DND-41 (cell line): ENCODE measurements at places on chromosomes 2 and 18.

GRCh38 chr2:98561018-98561417 lies 47.3 kb downstream of the COA5 start:
- no peak overlapping the region for H3K4me3 ChIP-seq
- no peak for DNase-seq
- H3K27ac ChIP-seq: no peak overlapping the region
- H3K36me3 ChIP-seq: peaks cover 67% of the 10 kb centered on the region
- peaks cover 47% of the 10 kb centered on the region for H3K4me1 ChIP-seq
- no peaks in the 10 kb centered on the region for H3K27me3 ChIP-seq

GRCh38 chr18:32139835-32140283 lies 48.2 kb downstream of the RNF138 start:
- DNase-seq: no peak
- no peaks in the 10 kb centered on the region for H3K27me3 ChIP-seq
- H3K27ac ChIP-seq: no peak overlapping the region
- H3K36me3 ChIP-seq: no peaks in the 10 kb centered on the region

GRCh38 chr2:19649142-19649541 lies 252.6 kb downstream of the TTC32 start:
- no peak overlapping the region for H3K4me3 ChIP-seq
- H3K27me3 ChIP-seq: peaks cover 3% of the 10 kb centered on the region
- no peak overlapping the region for H3K27ac ChIP-seq
- H3K4me1 ChIP-seq: no peaks in the 10 kb centered on the region
- no peak for DNase-seq

DNA sequence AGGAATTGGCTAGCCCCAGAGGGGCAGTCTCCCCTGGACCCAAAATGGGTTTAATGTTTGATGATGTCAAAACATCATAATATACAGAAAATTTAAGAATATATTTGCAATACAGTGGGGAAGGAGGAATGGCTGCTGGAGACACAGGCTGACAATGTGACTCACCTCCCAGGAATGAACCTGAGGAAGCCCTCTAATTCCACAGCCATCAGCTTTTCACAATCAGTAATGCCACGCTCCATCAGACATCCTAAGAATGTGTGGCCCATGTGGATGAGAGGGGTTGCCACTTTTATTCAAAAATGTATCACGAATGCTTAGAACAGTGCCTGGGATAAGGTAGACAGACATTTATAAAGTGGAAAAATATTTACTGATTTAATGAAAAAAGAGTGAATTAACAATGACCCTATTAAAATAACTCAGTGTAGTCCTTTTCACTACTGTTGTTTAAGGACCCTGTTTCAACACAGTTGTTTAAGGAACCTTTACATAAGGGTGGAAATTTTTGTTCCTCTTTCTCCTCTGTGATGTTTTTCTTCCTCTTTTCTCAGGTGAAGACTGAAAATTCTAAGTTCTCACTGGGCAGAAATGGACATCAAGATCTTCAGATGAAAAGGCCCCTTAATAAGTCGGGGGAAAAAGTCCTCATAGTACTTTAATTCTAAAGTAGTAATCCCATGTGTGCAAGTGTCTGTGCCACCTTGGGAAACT lies 17.5 kb upstream of the TMEM163 start:
- H3K4me1 ChIP-seq: no peaks in the 10 kb centered on the region
- H3K27me3 ChIP-seq: no peaks in the 10 kb centered on the region
- no peak for DNase-seq

DNA sequence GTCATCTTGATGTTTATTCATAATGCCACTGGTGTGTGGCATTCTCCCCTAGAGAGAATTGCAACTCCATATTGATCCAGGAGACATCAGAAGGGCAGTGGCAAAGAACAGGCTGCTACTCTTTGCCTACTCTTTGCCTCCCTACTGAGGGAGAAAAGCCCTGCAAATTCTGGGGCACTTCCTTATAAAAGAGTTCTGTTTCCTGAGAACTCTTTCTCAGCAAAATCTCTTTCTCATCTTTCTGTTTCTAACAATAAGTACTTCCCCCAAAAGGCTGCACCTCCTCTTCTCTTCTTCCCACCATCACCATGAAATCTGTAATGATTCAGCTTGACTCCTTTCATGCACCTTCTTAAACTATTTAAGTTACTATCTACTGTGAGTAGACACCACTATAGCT lies 270.3 kb downstream of the MREG start:
- H3K36me3 ChIP-seq: no peaks in the 10 kb centered on the region
- H3K27ac ChIP-seq: no peak overlapping the region
- H3K4me1 ChIP-seq: no peaks in the 10 kb centered on the region
- H3K27me3 ChIP-seq: no peaks in the 10 kb centered on the region

DNA sequence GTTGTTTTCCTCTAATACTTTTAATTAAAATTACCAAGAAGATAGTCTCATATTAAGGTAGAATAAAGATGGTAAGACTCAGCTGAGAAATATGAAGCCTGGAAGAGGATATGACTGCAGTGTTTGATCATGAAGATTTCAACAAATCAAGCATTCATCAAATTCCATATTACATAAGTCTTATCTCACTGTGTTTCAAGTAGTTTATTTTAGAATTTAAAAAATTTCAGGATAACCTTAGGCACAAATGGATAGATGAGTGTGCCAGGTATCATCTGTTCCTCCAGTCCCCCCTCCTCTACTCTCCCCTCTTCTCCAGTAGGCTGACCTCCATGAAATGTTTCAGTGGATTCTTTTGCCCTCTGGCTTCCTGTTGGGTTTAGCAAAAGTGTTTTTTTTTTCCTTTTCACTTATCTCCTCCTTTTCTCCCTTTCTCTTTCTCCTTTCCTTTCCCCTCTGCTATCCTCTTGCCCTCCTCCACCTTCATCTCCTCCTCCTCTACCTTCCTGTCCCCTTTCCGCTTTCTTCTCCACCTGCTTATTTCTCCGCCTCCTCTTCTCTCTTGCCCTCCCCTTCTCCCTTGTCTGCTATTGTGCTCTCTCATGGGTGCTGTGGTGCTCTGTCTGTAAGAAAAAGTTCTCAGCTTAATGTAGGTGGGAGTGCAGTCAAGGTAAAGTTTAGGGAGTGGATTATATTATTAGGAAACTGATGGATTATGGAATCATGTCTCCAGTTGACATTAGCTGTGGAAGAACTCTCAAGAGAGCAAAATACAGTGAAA lies 72.8 kb downstream of the ABI2 start:
- peaks cover 50% of the 10 kb centered on the region for H3K36me3 ChIP-seq
- DNase-seq: no peak

- H3K27me3 ChIP-seq: no peaks in the 10 kb centered on the region
- H3K36me3 ChIP-seq: no peaks in the 10 kb centered on the region
- H3K4me1 ChIP-seq: no peaks in the 10 kb centered on the region
- DNase-seq: no peak
- H3K4me3 ChIP-seq: no peak overlapping the region
Measured at GRCh38 chr2:179344970-179345369, 80.3 kb upstream of the SESTD1 start.

GRCh38 chr2:214742119-214742518 lies 67.4 kb downstream of the BARD1 start:
- H3K4me1 ChIP-seq: no peaks in the 10 kb centered on the region
- no peak for DNase-seq
- no peaks in the 10 kb centered on the region for H3K27me3 ChIP-seq
- H3K27ac ChIP-seq: no peak overlapping the region
- H3K36me3 ChIP-seq: peaks cover 90% of the 10 kb centered on the region

DNA sequence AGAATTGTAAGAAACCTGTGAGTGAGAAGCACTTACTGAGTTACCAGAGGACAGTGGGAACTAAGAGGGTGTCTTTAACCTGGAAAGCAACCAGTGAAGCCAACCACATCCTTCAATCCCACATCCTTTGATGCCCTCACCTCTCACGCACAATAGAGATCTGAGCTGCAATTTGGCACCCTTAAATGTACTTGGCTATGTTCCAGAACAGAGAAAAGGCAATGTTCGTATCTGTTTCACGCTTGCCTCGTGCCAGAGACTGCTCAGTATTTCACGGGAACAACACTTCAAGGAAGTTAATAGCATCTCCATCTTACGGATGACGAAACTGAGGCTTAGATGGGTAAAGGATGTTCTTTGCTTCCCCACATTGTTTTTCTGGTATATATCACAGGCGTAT lies 167.4 kb downstream of the DPP10 start:
- no peak for DNase-seq
- H3K36me3 ChIP-seq: no peaks in the 10 kb centered on the region
- H3K4me3 ChIP-seq: no peak overlapping the region
- H3K27ac ChIP-seq: no peak overlapping the region
- no peaks in the 10 kb centered on the region for H3K4me1 ChIP-seq
- H3K27me3 ChIP-seq: no peaks in the 10 kb centered on the region

GRCh38 chr2:183347969-183348368 lies 223.7 kb downstream of the NUP35 start:
- DNase-seq: no peak
- H3K4me1 ChIP-seq: no peaks in the 10 kb centered on the region
- no peaks in the 10 kb centered on the region for H3K27me3 ChIP-seq
- H3K36me3 ChIP-seq: no peaks in the 10 kb centered on the region

GRCh38 chr18:39313992-39314391 lies 1748.4 kb upstream of the CELF4 start:
- H3K27me3 ChIP-seq: no peaks in the 10 kb centered on the region
- no peak for DNase-seq
- H3K36me3 ChIP-seq: no peaks in the 10 kb centered on the region
- H3K4me3 ChIP-seq: no peak overlapping the region
- no peaks in the 10 kb centered on the region for H3K4me1 ChIP-seq

DNA sequence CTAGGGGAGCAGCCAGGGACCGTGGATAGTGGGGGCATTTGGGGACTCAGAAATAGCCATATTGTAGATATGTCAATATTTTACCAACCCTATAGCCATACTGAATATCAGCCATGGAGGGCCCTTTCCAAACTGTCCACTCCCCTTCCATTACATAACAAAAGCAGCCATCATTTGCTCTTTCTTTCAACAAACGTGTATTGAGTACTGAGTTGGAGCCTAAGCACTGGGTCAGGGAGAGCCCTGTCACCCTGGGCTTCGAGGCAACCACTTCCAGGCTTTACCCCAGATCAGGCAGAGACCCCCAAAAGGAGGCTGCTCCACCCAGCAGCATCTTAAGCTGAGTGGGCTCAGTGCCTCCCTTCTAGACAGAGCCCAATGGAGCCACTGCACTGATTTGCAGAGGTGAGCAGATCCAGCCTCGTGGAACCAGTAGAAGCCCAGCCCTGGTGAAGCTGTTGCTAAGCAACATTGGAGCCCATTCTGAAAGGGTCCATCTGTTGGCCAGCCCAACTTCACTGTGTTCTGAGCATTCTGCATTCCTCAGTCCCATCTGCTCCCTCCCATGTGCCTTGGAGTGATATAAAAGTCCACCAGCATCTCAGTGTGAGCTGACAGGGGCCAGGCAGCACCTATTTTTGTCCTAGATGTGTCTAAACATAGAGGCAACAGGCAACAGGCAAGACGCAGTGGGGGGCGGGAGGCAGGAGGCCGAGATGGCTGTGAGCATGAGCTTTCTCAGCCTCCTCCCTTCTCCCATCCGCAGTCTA lies 112.1 kb downstream of the PLB1 start:
- DNase-seq: no peak
- no peak overlapping the region for H3K27ac ChIP-seq
- H3K27me3 ChIP-seq: peaks cover 8% of the 10 kb centered on the region
- H3K36me3 ChIP-seq: no peaks in the 10 kb centered on the region
- H3K4me3 ChIP-seq: no peak overlapping the region
- peaks cover 2% of the 10 kb centered on the region for H3K4me1 ChIP-seq

- peak overlapping the region; percentile 83 for H3K27ac ChIP-seq
- H3K4me3 ChIP-seq: peak overlapping the region; percentile 57
- peaks cover 15% of the 10 kb centered on the region for H3K36me3 ChIP-seq
- DNase-seq: no peak
- H3K4me1 ChIP-seq: peaks cover 30% of the 10 kb centered on the region
- no peaks in the 10 kb centered on the region for H3K27me3 ChIP-seq
Measured at GRCh38 chr2:238060096-238060541, 682 bp upstream of the SCLY start.

GRCh38 chr2:217941886-217942728 lies 60.7 kb downstream of the TNS1 start:
- DNase-seq: no peak
- no peak overlapping the region for H3K4me3 ChIP-seq
- H3K36me3 ChIP-seq: no peaks in the 10 kb centered on the region
- H3K4me1 ChIP-seq: no peaks in the 10 kb centered on the region
- H3K27me3 ChIP-seq: peaks cover 3% of the 10 kb centered on the region

GRCh38 chr2:195602687-195603086 lies 54.3 kb upstream of the SLC39A10 start:
- H3K27ac ChIP-seq: no peak overlapping the region
- no peaks in the 10 kb centered on the region for H3K4me1 ChIP-seq
- H3K36me3 ChIP-seq: no peaks in the 10 kb centered on the region
- no peaks in the 10 kb centered on the region for H3K27me3 ChIP-seq

- no peak overlapping the region for H3K27ac ChIP-seq
- H3K27me3 ChIP-seq: no peaks in the 10 kb centered on the region
- no peaks in the 10 kb centered on the region for H3K4me1 ChIP-seq
- H3K4me3 ChIP-seq: no peak overlapping the region
Measured at GRCh38 chr2:210262036-210262435, 36.8 kb upstream of the ACADL start.

GRCh38 chr2:69017080-69017479 lies 4.1 kb downstream of the ANTXR1 start:
- H3K36me3 ChIP-seq: no peaks in the 10 kb centered on the region; the same call in 1 of the 2 replicates
- no peak overlapping the region for H3K4me3 ChIP-seq
- DNase-seq: no peak
- no peak overlapping the region for H3K27ac ChIP-seq
- H3K27me3 ChIP-seq: peaks cover 5% of the 10 kb centered on the region
- peaks cover 24% of the 10 kb centered on the region for H3K4me1 ChIP-seq

DNA sequence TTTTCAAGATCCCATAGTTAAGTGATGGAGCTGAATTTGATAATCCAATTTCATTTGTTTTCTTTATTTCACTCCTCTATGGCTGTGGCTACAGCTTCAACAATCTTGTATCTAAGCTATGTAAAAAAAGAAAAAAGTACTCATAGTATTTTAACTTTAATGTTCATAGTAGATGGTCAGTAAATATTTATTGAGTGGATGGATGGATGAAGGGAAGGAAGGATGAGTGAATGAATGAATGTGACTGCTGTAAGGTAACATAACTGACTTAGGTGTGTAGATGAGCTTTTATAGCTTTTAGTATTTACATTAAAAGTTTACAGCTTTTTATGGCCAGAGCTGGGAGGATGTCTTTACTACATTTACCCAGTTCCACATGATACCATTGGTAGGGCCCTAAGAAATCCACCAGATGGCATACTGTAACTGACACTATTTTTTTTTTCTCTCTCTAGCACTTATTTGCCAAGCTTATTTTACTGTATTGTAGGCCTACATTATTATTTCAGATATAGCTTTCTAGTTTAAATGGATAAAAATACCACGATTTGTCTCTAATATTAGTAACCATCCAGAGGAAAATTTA lies 13.4 kb upstream of the HRH4 start:
- H3K36me3 ChIP-seq: no peaks in the 10 kb centered on the region
- H3K4me1 ChIP-seq: no peaks in the 10 kb centered on the region
- DNase-seq: no peak
